H9 (cell line): ENCODE measurements at places on chromosomes 3 and 15. TPM values are rescaled to one million over a fixed set of nuclear protein-coding genes. Genes with fewer than 3 reads are reported as not detected.

The MAGEL2 gene
- 9.2 and 9.7 TPM in 2 replicates for total RNA-seq

- H3K36me3 ChIP-seq = no peaks in the 10 kb centered on the region
- no peaks in the 10 kb centered on the region for H3K27me3 ChIP-seq
- no peaks in the 10 kb centered on the region for H3K4me1 ChIP-seq
Measured at GRCh38 chr3:153146191-153147053, 15.6 kb upstream of the RAP2B start.

- no peak overlapping the region; the same call in 2 of the 3 replicates for H3K4me3 ChIP-seq
- H3K27ac ChIP-seq = no peak overlapping the region
- peaks cover 3% of the 10 kb centered on the region; the same call in 2 of the 3 replicates for H3K36me3 ChIP-seq
Measured at GRCh38 chr15:90419738-90420406, 31.8 kb downstream of the IQGAP1 start.

GRCh38 chr3:125591116-125591760, 4.1 kb downstream of the OSBPL11 start:
- no peaks in the 10 kb centered on the region; the same call in 1 of the 2 replicates for H3K4me1 ChIP-seq
- no peak overlapping the region for H3K27ac ChIP-seq
- H3K36me3 ChIP-seq = no peaks in the 10 kb centered on the region
- DNase-seq = no peak
- H3K4me3 ChIP-seq = no peak overlapping the region

DNA sequence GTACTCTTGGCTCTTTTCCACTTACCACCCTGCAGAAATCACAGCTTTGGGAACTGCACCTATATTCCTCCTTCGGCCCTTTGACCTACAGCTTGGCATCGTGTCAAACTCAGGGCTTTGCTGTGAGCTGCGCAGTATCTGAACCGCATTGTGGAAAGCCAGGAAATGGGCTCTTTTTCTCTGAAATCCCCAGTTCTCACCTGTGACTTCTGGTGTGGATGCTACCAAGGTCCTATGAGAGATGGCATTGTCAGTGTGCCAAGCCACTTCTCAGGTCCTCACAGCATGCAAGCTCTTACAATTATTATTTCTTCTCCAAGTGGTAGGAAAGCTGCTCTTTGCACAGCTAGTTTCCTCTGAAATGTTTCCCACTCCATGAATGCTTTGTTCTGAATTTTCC, 450.6 kb upstream of the TBL1XR1 start:
- H3K36me3 ChIP-seq = no peaks in the 10 kb centered on the region
- DNase-seq = no peak
- no peaks in the 10 kb centered on the region for H3K27me3 ChIP-seq
- H3K27ac ChIP-seq = no peak overlapping the region

The NLGN1 gene
- total RNA-seq = 5.2 and 5.5 TPM in 2 replicates

The ATP13A4 gene
- 0.13 TPM in 1 of 2 replicates, not detected in the other for total RNA-seq

The BCL2A1 gene
- not detected in 2 replicates for total RNA-seq

The PAQR5 gene
- total RNA-seq = 1.0 and 1.6 TPM in 2 replicates
